Liver (tissue), 10 donors: ENCODE measurements at places on chromosomes 3 and 15.

DNA sequence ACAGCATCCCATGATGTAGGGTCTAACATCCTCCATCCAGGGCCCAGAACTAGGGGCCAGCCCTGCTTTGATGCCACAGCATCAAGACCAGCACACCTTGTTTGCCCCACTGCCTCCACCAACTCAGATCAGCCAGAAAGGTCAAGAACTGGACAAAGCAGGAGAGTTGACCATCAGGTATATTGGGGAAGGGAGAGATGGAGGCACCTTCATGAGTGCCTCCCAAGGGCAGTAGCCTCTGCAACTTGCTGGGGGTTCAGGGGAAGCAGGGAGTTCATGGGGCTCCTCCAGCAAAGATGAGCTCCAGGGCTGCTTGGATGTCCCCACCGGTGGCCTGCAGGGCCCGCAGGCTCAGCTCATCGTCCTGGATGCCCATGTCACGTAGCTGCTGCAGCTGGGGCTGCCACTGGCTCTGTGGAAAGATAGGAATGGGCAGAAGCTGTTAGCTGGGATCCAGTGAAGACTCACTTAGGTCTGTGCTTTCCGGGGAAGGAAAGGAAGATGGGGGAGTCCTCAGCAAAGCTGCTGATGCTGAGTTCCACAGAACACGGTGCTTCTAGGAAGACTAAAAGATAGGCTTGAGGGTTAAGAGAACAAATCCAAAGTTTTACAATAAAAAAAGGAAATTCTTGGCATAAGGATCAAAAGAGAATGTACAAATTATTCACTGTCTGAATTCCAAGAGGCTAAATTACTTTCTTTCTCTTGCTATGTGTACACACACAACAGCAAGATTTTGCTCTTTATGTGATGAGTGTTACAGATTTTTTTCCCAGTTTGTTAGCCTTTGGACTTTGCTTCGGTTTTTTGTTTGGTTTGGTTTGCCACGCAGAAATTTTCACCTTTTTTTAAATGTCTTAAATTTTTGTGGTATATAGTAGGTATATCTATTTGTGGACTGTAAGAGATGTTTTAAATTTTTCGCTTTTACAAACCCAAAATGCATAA lies 12.3 kb upstream of the SEMA7A start:
- no peak overlapping the region for H3K4me3 ChIP-seq
- DNase-seq: no peak

- peaks cover 12% of the 10 kb centered on the region for H3K4me1 ChIP-seq
- no peaks in the 10 kb centered on the region for H3K27me3 ChIP-seq
- H3K4me3 ChIP-seq: no peak overlapping the region
- H3K36me3 ChIP-seq: peaks cover 6% of the 10 kb centered on the region
These were observed 4.5 kb upstream of the ZBTB47 start for GRCh38 chr3:42649006-42649405.

- no peak for DNase-seq
- H3K27me3 ChIP-seq: no peaks in the 10 kb centered on the region
- no peak overlapping the region for H3K4me3 ChIP-seq
- H3K36me3 ChIP-seq: no peaks in the 10 kb centered on the region
- no peak overlapping the region for H3K27ac ChIP-seq
These were observed 136.3 kb downstream of the IMPG2 start for GRCh38 chr3:101184111-101184510.

DNA sequence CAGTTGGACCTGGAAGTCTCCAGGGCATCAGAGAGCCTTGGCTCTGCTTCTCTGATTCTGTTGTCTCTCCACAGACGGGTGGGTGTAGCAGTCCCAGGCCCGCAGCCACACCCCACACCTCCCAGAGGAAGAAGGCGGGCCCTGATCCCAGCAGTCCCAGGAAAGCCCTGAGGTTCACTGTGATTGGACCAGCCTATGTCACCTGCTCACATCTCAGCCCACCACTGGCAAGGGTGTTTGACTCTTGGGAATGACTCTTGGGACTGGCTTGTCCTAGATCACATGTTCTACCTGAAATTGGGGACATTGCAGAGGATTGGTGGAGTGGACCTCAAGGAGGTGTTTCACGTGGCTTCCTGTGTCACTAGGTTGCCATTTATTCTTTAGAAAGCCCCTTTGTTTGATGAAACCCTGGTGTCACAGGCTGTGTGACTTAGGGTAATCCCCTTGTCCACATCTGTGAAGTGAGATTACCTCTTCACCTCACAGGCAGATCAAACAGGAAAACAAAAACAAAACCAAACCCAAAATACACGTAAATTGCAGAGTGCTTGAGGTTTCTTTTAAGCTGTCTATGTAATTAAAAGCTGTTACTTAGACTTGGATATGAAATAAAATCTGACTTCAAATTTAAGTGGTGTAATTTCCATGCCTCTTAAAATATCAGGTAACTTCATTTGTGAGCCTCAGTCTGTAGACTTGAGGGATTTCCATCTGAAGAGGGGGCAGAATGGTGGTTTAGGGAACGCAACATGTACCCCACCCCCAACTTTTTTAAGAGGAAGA lies 26.7 kb downstream of the FLNB start:
- no peak for DNase-seq
- H3K4me1 ChIP-seq: peaks cover 20% of the 10 kb centered on the region
- peak overlapping the region; percentile 31 for H3K27ac ChIP-seq

GRCh38 chr3:177960014-177960413 lies 576.2 kb upstream of the KCNMB2 start:
- H3K36me3 ChIP-seq: no peaks in the 10 kb centered on the region
- no peak for DNase-seq
- H3K4me3 ChIP-seq: no peak overlapping the region
- no peaks in the 10 kb centered on the region for H3K27me3 ChIP-seq

DNA sequence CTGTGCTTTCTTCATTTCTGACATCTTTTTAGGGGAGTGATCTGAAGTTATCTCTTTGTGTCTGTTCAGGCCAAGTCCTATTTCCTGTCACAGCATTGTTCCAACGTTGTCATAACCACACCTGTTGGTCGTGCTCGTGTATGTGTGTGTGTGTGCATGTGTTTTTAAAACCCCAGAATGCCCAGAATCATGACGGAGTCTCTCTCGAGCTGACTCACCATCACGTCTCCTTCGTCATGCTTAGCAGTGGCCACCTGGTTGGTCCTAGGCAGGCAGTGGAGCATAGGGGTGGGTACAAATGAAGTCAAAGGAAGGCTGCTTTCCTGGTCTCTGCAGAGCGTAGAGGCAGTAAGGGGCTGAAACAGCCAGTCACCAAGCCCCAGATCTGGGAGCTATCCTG lies 126.8 kb upstream of the ABHD17C start:
- no peak overlapping the region for H3K4me3 ChIP-seq
- no peak for DNase-seq
- no peaks in the 10 kb centered on the region for H3K27me3 ChIP-seq
- H3K27ac ChIP-seq: no peak overlapping the region
- H3K4me1 ChIP-seq: no peaks in the 10 kb centered on the region

GRCh38 chr15:68821190-68821840 lies 620 bp upstream of the ANP32A start:
- no peaks in the 10 kb centered on the region for H3K27me3 ChIP-seq
- H3K4me1 ChIP-seq: peaks cover 14% of the 10 kb centered on the region
- H3K4me3 ChIP-seq: peak overlapping the region; percentile 94

- H3K27me3 ChIP-seq: no peaks in the 10 kb centered on the region
- no peak overlapping the region for H3K27ac ChIP-seq
- DNase-seq: no peak
- H3K4me1 ChIP-seq: peaks cover 13% of the 10 kb centered on the region
- no peaks in the 10 kb centered on the region for H3K36me3 ChIP-seq
These were observed 3.0 kb downstream of the KBTBD13 start for GRCh38 chr15:65079580-65079979.

DNA sequence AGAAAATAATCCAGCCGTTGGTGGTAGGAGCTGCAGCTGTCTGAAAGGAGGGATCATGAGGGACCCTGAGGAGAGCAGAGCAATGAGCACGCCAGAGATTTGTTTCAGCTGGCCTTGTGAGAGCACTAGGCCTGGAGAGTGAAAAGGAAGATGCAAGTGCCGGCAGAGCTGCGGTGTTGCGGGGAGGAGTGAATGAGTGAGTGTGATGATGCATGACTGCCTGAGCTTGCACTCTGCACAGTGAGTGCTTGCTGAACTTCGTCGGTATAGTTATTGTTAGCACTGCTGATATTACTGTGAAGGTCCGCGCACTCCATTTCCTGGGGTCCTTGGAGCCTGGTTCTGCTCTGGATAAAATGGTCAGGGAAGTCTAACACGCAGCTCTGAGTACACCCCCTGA lies 23.2 kb downstream of the EIF1B start:
- H3K27ac ChIP-seq: no peak overlapping the region
- H3K4me3 ChIP-seq: no peak overlapping the region
- DNase-seq: no peak
- no peaks in the 10 kb centered on the region for H3K27me3 ChIP-seq
- H3K4me1 ChIP-seq: no peaks in the 10 kb centered on the region

DNA sequence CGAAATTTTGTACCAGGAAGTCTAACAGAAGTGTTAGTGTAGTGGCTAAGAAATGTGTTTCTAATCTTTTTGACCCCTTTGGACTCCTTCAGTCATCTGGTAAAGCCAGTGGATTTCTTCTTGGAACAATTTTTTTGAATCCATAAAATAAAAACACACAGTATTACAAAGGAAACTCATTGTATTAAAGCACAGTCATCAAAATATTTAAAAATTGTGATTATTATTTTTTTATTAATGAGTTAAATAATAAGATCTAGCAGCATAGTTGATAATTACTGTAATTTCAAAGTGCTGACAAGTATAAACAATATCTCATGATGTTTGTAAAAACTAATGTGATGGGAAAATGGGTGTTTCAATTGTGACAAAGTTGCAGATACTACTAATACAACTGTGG lies 72.2 kb upstream of the LRRC3B start:
- no peaks in the 10 kb centered on the region for H3K36me3 ChIP-seq
- DNase-seq: no peak
- H3K27me3 ChIP-seq: no peaks in the 10 kb centered on the region
- no peak overlapping the region for H3K4me3 ChIP-seq

DNA sequence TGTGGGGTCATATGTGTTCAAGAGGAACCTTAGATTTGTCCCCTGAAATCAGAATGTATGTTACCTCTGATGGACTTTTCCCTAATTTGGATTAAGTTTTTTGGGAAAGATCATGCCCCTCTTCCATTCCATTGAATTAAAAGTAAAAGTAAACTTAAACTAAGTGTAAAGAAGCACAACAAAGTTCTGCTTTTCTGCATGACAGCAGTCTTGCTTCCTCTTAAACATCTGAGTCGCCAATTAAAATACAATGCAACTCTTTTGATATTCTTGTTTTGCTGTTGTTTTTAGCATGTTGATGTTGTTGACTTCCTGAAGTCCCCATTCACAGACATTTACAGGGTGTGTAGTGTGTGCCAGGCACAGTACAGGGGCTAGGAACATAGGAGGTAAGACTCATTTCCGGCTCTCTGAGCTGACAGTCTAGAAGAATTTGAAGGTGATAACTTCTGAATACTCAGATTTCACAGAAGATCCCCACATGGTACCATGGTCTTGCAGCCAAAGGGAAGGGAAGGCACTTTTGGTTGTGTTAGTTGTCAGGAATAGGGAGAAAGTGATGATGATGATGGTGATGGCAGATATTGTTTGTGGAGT lies 45.0 kb downstream of the USP13 start:
- H3K27me3 ChIP-seq: no peaks in the 10 kb centered on the region
- no peak overlapping the region for H3K27ac ChIP-seq
- no peaks in the 10 kb centered on the region for H3K4me1 ChIP-seq
- no peaks in the 10 kb centered on the region for H3K36me3 ChIP-seq

DNA sequence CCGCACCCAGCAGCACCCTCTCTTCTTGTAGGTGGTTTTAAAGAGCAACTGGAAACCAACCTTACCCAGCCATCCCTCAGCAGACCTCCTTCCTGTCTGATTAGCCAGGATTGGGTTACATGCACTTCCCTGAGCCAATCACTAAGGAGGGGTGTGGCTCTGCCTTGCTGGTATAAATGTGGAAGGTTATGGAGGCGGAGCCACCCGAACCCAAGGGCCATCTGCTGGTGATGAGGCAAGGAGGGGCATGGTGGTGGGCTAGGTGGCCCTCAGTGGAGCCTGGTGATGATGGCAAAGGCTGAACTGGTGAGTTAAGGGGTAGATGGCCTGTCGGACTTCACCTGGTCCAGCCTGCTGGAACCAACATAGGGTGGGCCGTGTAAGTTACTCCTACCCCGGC lies 39.8 kb downstream of the CCDC33 start:
- no peak overlapping the region for H3K4me3 ChIP-seq
- H3K27ac ChIP-seq: no peak overlapping the region
- no peaks in the 10 kb centered on the region for H3K4me1 ChIP-seq
- no peaks in the 10 kb centered on the region for H3K36me3 ChIP-seq
- no peaks in the 10 kb centered on the region for H3K27me3 ChIP-seq

DNA sequence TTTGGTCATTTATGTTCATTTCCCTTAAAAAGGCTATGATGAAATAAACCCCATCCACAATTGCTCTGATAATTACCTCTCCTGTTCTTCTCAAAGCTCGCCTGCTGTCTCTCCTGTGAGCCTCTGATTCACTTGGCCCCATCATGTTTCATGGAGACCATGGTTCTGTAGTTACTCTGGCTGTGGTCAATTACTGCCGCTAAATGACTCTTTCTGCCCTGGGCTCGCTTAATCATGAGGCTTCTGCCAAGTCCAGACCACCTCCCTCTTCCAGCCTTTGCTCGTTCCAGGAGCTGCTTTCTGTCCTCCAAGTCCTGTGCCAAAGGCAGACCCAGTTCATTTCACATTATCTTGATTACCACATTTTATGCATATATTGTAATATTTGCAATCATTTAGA lies 91.9 kb downstream of the THSD4 start:
- H3K4me1 ChIP-seq: no peaks in the 10 kb centered on the region
- no peak for DNase-seq
- H3K36me3 ChIP-seq: no peaks in the 10 kb centered on the region
- H3K27me3 ChIP-seq: no peaks in the 10 kb centered on the region
- H3K4me3 ChIP-seq: no peak overlapping the region

DNA sequence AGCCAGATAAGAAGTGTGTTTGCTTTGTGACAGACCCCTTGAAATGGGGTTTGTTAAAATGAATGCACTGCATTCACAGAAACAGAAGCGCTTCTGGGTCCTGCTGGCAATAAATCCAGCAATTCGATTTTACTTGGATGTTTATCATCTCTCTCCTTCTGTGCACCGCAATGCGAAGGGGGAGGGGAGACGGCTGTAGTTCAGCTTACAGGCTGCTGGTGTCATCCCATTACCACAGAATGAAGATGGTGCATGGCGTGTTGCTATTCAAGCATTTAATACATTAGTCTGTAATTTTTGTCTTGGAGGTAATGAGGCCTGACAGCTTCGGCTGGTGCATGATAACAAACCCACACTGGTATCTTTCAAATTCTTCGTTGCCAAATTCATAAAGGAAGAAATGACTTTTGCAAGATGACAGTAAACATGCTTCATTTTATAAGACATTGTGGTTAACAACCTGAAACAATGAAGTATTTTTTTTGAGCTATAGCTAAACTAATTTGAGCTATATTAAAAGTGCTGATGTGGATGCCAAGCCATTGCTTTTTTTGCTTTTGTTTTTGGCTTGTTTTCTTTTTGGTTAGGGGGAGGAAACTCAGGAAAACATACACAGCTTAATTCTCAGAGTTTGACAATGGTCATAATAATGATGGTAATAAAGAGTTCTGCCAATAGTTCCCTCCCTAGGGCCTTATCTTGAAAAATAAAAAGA lies 418.3 kb downstream of the OTOL1 start:
- H3K27me3 ChIP-seq: no peaks in the 10 kb centered on the region
- DNase-seq: no peak
- H3K4me3 ChIP-seq: no peak overlapping the region
- H3K36me3 ChIP-seq: no peaks in the 10 kb centered on the region
- no peak overlapping the region for H3K27ac ChIP-seq

GRCh38 chr3:122085673-122086072 lies 30.5 kb downstream of the CD86 start:
- no peak overlapping the region for H3K27ac ChIP-seq
- H3K4me3 ChIP-seq: no peak overlapping the region
- no peaks in the 10 kb centered on the region for H3K36me3 ChIP-seq
- H3K27me3 ChIP-seq: no peaks in the 10 kb centered on the region
- no peak for DNase-seq
- no peaks in the 10 kb centered on the region for H3K4me1 ChIP-seq
